Fibroblast of skin of right biceps (primary cell): ENCODE measurements at places on chromosomes 16 and 17.
A peak's percentile ranks its signal among the peaks of the same experiment; 100 is the strongest.

DNA sequence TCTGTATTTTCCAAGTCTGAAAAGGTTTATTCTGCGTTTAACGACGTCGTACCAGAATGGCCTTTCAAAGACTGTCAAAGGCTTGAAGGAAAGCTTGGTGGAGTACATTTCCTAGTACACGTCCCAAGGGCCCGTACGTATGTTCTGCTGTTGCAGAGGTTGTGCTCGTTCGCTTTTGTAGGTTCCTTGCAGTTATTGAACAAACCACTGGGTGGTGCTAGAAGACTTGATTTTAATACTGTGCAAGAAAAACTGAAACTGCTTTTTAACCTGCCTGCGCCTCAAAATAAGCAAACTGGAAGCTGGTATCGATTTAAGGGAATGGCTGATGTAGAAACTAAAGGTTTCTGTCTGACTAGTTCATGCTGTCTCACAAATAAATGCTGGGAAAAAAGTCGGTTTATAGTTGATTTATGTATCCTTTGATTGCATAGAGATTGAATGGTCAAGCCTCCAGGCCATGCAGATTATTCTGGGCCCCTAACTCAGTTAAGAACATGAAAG lies 54.6 kb downstream of the USP10 start:
- DNase-seq: peak; percentile 84

GRCh38 chr17:34837876-34838478 lies 123.3 kb downstream of the CCT6B start:
- no peak for DNase-seq

DNA sequence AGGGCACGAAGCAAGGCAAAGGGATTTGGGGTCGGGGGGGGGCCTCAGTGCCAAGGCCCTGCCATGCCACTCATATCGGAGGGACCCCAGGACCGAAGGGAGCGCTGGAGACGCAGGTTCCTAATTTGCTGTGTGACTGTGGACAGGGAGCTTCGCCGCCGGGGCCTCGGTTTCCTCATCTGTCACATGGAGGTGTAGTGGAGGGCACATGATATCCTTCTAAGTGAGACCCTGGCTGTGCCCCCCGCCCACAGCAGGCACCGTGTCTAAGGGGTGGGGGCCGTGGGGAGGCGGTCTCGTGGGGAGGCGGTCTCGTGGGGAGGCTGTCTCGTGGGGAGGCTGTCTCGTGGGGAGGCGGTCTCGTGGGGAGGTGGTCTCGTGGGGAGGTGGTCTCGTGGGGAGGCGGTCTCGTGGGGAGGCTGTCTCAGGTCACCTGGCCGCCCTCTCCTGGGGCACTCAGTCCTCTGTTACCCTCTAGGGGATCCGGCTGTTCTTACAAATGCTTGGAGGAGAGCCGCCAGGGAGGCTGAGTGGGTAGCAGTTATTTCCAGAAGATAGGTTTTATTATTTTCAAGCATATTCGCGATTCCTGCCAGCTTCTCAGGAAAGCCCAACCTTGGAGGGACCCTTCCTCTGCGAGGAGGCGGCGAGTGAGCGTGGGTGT lies 205.0 kb downstream of the NTN1 start:
- no peak for DNase-seq

DNA sequence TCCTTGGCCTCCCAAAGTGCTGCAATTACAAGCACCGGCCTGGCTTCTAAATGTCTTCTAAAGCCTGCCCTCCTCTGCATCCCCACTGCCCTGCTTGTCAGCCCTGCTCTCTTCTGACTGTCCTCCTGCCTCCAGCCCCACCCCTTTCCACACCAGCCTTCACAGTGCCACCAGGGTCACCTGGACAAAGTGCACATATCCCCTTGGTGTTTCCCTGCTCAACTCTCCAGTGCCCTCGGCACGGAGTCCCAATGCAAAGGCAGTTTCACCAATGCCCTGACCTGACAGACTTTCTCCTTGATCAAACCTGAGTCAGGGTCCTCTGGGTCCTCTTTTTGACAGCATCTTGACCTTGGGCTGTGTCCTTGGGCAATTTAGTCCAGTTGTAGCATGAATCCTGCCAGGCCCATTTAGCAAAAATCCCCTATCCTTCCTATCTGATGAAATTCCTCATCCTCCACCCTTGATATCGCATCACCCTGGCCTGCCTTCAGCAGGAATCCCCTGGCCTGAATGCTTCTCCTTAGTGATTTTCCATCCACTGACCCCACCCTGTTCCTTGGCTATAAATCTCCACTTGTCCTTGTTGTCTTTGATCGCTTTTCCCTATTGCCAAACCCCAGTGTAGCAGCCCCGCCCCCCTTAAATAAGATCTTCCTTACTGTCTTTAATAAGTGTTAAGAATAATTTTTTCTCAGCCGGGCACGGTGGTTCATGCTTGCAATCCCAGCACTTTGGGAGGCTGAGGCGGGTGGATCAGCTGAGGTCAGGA lies 42.7 kb upstream of the ETV4 start:
- DNase-seq: no peak

DNA sequence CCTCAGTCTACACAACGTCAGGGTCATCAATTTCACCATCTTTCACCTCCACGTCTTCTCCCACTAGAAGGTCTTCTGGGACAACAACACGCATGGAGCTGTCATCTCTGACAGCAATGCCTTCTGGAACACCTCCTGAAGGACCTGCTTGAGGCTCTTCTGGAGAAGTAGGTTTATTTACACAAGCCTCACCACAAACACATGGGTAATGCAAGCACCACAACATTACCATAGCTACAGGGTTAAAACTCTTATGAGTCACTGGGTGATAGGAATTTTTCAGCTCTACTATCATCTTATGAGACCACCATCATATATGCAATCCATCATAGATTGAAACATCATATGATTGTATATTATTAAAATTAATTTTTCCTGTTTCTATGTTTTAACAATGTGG lies 215.4 kb downstream of the CHD9NB start:
- DNase-seq: no peak
